ENCODE measurements at places on chromosomes 7 and 10. TPM values are rescaled to one million over a fixed set of nuclear protein-coding genes. Genes with fewer than 3 reads are reported as not detected.

Gene CYP2E1
- not detected for total RNA-seq

DNA sequence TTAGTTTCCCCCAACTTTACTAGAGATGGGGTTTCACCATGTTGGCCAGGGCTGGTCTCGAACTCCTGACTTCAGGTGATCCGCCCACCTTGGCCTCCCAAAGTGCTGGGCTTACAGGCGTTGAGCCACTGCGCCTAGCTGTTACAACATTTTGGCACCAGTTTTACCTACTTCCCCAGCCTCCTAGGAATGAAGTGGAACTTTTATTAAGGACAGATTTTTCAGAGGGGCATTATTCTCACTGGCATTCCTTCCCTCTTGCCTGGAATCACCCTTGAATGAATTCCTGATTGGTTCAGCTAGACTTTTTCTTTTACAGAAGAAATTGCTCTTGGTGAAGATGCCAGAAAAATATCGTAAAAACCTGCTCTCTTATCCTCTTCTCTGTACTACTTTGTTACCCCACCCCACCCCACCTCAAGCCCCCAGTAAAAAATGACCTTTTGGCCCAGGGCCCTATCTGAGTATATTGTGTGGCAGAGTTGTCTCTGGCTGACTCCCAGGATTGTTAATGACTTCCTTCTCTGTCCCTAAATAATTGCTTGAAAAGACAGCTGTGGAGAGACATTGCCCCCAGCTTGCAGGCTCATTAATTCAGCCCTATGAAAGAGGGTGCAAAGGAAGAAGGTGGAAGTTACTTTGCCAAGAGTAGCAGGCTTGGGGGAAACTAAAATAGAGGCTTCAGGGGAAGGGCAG, 189.6 kb downstream of the AUTS2 start:
- DNase-seq, result no peak
- peaks cover 28% of the 10 kb centered on the region for H3K4me1 ChIP-seq
- no peaks in the 10 kb centered on the region for H3K27me3 ChIP-seq
- no peak overlapping the region for H3K27ac ChIP-seq

- no peak for DNase-seq
- H3K4me1 ChIP-seq, result no peaks in the 10 kb centered on the region
- no peaks in the 10 kb centered on the region for H3K27me3 ChIP-seq
- no peaks in the 10 kb centered on the region for H3K36me3 ChIP-seq
- no peak overlapping the region for H3K4me3 ChIP-seq
Observed at GRCh38 chr7:2288503-2288902, 25.7 kb downstream of the SNX8 start.

DNA sequence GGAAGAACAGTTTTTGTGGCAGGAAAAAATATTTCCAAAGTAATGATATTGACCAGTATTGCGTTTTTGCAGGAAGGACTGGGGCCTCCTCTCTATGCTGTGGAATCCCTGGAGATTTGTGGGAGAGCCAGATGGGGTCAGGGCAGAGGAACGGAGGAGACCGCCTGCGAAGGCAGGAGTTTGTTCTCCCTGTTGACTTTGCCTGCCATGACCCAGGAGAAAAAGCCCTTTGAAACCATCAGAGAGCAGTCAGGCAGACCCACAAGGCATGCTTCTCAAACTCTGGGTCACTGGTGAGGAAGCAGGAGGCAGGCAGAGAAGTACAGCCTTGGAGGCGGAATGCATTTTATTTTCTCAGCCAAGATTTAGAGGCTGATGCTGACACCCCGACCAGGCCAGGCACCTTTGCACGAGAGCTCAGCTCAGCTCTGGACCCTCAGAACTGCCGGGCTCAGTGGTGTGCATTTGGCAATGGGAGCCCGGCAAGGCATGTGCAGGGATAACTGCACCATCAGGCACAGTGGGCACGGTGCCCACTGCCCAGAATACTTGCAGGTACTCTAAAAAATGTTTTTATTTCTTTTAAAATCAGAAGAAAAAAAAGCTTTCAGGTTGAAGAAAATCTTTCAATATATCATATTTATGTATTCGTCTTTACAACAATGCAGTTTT, 410.4 kb downstream of the RPS24 start:
- H3K27ac ChIP-seq, result no peak overlapping the region
- no peaks in the 10 kb centered on the region for H3K27me3 ChIP-seq
- peaks cover 6% of the 10 kb centered on the region for H3K4me1 ChIP-seq
- H3K4me3 ChIP-seq, result no peak overlapping the region

DNA sequence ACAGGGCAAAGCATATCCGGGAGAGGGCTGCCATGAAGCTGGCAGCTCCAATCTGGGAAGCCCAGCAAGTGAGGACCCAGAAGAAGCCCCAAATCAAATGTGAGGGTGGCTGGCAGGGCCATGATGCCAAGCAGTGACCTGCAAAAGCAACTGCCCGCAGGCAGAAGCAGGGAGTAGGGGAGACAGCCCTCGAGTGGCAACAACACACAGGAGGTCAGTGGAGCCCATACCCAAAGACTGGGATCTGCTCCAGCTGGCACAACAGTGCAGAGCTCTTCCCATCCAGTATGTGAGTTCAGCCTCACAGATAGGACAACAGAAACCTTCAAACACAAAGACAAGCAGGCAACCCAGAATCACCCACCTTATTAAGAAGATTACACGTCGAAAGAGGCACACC, 45.0 kb downstream of the GRID1 start:
- H3K4me1 ChIP-seq, result no peaks in the 10 kb centered on the region
- H3K27me3 ChIP-seq, result no peaks in the 10 kb centered on the region
- H3K36me3 ChIP-seq, result no peaks in the 10 kb centered on the region
- H3K4me3 ChIP-seq, result no peak overlapping the region
- no peak for DNase-seq
- H3K27ac ChIP-seq, result no peak overlapping the region

GRCh38 chr10:61376377-61376776, 76.8 kb downstream of the TMEM26 start:
- no peaks in the 10 kb centered on the region for H3K27me3 ChIP-seq
- H3K4me1 ChIP-seq, result no peaks in the 10 kb centered on the region
- DNase-seq, result no peak
- no peaks in the 10 kb centered on the region for H3K36me3 ChIP-seq

Data from stomach (tissue), 19 donors.